ENCODE measurements at places on chromosomes 2 and 18.
A peak's percentile ranks its signal among the peaks of the same experiment; 100 is the strongest.

DNA sequence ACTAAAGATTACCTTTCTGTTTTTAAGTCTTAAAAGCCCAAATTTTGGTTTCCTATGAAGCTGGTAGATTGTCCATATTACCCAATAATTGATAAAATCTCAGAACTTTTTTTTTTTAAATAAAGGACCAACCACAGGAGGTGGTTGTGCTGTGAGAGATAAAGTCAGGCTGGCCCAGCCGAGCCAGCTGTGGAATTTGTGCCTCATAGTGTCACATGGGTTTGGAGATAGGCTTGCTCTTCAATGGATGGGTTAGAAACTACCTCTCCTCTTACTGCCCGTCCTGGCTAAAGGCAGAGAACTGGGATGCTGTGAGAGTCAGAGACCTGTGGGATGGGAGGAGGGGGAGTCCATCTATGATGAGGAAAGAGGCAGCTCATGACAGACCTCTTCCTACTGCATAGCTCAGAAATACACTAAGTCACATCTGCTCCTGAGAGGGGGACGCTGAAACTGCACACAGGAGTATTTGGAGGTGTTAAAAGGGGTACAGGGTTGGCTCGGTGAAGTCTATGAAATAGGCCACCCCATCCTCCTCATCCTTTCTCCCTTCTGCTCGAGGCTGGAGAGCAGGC lies 99.7 kb upstream of the MGAT4A start:
- DNase-seq: no peak

DNA sequence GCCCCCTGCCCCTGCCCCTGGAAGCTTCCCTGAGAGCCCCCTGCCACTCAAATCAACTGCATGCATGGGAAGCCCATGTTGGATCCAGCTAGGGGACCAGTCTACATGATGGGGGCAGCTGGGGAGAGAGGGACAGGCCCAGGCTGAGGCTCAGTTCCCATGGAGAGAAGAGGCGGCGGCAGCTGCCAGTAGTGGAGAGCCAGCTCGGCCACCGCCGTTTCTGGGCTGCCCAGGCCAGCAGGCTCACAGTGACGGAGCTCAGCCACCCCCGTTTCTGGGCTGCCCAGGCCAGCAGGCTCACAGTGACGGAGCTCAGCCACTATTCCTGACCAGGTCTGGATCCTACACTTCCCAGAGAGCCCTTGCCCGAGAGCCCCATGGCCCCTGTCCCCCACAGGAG lies 3.6 kb downstream of the MAB21L4 start:
- DNase-seq: no peak

- DNase-seq: no peak
Observed at GRCh38 chr2:39516347-39517101, 79.4 kb upstream of the MAP4K3 start.

DNA sequence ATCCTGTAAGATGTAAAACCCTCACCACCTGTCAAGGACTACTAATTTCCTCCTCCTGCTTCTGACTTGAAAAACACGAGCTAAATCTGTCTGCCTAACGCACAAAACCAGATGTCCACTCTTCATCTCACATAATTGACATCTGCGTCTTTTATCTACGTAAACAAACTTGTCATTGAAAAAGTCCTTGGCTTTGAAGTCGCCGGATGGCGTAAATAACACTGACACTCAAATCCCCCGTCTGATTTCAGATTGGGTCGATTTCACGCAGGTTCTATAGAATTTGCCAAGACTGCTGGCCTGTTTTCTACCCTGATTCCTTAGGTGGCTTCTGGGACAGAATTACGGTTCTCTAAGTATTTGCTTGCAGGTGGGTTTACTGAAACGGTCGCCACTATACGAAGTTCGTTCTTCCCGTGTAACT lies 539 bp upstream of the MOB4 start:
- DNase-seq: no peak

DNA sequence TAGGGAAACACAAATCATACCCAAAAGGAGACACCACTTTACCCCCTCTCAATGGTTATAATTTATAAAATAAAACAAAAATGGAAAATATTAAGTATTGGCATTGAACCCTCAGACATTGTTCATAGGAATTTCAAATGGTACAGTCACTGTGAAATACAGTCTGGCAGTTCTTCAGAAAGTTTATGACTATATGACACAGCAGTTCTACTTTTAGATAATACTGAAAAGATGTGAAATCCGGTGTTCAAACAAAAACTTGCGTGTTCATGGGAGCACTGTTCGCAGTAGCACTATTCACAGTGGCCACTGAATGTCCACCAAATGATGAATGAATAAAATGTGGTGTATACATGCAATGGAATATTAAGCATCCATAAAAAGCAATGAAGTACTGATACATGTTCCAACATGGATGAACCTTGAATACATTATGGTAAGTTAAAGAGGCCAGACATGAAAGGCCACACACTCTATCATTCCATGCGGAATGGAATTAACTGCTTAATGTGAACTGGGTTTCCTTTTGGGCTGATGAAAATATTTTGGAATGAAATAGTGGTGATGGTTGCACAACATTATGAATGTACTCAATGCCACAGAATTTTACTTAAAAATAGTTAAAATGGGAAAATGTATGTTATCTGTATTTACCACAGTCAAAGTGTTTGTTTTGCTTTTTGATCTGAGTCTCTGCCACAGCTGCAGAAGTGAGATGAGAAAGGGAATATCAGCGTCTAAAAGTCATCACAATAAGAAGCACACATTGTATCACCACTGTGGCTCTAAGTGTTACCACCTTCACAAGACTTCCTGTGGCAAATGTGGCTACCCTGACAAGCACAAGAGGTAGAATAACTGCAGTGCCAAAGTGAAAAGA lies 864.6 kb downstream of the SUCLG1 start:
- no peak for DNase-seq

DNA sequence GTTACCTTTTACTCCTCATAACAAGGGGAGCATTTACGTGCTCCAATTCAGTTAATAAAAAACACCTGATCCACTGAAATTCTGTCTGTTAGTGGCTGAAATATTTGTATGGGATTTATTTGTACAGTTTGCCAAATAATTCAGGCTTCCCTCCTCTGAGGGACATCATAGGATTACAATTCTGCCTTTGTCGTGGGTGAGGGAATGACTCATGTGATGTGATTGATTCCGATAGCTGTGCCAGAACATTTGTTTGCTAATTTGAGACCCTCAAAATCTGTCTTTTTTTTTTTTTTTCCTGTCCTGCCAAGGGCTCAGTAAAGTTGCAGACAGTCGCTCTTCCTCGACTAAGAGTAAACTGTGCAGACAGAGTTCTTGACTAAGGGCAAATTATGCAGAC lies 612.6 kb upstream of the CDH2 start:
- no peak for DNase-seq

GRCh38 chr2:58387701-58388100 lies 146.6 kb upstream of the FANCL start:
- no peak for DNase-seq

DNA sequence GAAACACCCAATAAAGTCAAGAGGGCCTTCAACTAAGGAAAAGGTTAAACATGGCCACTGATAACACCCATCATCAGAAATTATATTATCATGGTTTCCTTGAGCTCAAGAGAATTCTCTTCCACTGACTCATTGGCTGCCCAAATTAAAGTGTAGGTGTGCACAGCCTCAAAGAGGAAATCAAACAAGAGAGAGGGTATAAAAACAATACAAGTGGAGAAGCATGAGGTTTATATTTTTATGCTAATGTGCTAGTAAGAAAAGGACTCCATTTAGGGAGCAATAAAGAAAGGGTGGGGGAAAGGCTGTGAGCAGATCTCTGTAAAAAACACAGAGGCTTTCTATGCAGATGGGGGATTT lies 168.8 kb upstream of the VRK2 start:
- DNase-seq: peak; percentile 74
